Anterior cingulate cortex (tissue), 58 donors: ENCODE measurements at places on chromosomes 7 and 10.

DNA sequence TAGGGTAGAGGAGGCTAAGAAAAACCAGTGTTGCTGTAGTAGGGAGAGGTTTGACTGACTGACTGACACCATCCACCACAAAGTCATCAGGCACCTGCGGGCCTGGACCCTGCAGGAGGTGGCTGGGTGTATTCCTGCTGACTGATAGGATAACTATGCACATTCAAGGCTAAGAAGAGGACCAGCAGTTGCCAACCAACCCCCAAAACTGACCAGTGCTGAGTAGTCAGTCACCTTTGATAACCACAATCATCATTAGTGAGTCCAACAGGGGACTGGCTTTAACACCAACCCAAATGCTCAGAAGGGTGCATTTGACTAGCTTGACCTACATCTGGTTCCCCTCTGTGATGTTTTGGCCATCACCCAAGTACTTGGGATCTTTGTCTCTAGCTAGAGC is 30.5 kb downstream of the PLXNA4 start:
- DNase-seq: no peak

DNA sequence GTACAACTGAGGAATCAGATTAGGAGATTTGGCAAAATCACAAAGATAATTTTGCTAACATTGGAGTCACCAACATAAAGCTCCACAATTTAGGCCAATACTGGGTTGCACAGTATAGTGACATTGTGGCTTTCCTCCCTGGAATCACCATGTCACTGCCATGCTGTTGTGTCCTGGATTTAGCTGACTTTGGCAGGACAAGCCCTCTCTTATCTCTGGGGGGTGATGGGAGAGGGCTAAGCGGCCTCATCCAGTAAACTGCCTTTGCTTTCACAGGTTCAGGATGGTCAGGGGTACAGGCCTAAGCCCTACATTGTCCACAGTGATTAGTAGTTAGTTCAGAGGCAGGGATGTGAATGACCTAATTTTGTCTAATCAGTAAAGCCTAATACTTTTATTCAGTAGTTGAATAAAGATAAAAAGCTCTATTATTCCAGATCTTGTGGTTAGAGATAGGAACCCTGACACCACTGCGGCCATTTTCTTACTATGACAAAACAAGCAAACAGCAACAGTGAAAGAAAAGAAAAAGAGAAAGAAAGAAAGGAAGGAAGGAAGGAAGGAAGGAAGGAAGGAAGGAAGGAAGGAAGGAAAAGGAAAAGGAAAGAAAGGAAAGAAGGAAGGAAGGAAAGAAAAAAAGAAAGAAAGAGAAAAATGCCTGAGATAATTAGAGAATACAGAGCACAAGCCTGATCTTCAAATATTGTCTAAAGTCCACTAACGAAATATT is 140.1 kb downstream of the ETV1 start:
- DNase-seq: no peak

DNA sequence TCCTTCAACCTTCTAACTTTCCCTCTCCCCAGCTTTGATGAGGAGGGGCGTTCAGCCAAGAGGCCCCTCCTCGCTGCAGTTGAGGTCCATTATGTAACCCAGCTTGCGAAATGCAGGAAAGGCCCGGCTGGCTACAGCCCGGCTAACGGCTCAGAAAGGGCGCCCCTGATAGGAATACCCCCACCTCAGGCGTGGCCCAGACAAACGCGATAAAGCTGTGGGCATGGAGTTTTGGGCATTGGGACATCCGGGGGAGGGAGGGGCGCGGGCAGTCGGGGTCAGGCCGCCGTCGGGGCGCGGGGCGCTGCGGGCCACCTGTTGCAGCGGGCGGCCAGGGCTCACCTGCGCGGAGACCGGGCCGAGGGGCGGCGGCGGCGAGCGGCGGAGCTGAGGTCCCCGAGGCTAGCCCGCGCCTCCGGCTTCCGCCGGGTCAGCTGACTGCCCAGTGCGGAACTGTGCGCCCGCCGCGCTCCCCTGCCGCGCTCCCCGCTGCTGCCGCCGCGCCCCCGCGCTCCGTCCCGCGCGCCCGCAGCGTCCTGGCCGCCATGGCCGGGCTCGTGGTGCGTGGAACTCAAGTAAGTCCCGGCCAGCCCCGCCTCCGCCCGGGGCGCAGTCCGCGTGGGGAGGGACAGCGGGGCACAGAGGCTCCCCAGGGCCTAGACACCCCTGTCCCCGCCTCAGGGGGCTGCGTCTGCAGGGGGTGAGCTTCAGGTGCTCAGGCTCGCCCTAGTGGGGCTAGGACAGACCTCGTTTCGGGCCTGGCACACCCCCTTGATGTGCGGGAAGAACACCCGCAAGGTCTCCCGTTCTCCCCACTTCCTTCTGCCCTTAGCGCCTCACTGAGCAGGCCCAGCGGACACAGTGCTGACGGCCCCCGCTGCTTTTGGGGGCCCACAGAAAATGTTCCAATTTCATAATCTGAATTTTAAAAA is at the start of gene LRMDA:
Gene LRMDA (plus strand): TSS at position 445 of the 932 bp plus-strand sequence.
- no peak for DNase-seq

- DNase-seq: no peak
These were observed 495.1 kb upstream of the ANKRD30A start for GRCh38 chr10:36630267-36630666.

- no peak for DNase-seq
These were observed 92.6 kb downstream of the RGS10 start for GRCh38 chr10:119449760-119450461.

- DNase-seq: no peak
These were observed 384.1 kb downstream of the GATA3 start for GRCh38 chr10:8438603-8439002.
